Occipital lobe (tissue), 3 donors: ENCODE measurements at places on chromosomes 5 and 9.

- no peak for DNase-seq
Measured at GRCh38 chr9:74348777-74349176, 148.4 kb upstream of the RORB start.

DNA sequence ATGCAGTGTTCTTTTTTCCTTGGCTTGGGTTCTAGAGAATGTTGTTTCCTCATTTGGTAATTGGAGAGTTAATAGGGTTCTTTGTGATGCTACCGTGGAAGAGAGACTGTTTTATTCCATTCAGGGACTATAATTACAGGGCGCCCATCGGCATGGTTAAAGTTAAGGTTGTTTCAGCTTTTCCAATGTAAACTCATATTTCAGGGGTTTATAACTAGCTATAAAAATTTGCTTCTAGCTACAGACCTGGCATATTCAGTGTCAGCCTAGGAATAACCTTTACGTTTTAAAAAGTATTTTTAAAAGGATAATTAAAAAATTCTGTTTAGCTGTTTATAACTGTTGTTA, 99.1 kb downstream of the AOPEP start:
- no peak for DNase-seq

- DNase-seq: no peak
Measured at GRCh38 chr5:158511454-158511853, 588.3 kb downstream of the EBF1 start.

DNA sequence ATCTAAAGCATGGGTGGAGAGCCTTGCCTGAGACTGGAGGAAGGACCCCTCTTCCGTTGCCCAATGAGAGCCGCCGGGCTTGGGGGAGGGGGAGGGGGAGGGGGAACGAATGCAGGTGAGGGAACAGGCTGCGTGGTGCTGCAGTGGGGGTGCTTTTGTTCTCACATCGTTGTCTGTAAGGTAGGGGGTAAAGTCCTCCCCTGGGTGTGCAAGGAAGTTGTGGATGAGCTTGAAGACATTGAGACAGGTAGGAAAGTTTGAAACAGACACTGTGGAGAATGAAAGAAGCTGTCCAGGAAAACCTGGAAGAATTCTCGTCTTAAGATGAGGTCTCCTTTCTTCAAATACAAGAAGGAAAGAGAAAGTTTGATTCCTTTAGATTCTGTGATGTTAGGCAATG, 94.1 kb upstream of the LIFR start:
- DNase-seq: no peak

- DNase-seq: no peak
Measured at GRCh38 chr9:125525921-125526631, 180.9 kb downstream of the MAPKAP1 start.

DNA sequence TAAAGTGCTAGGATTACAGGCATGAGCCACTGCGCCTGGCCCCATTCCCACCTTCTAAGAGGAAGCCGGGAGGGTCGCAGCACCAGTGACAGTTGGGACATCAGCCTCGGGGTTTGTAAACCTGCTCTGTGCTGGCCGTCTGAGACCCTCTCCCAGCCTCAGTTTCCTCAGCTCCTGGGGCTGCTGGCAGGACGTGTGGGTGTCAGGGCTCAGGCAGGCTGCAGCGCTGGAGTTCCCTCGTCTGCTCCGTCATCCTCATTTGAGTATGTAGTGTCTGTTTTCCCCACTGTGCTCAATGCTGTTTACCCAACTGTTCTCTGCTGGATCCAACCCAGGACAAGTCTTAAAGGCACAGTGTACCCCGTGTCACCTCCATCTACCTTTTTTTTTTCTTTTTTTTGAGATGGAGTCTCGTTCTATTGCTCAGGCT, 2.0 kb upstream of the NINJ1 start:
- DNase-seq: no peak

- no peak for DNase-seq
Measured at GRCh38 chr5:91016954-91017700, 366.0 kb downstream of the ARRDC3 start.

GRCh38 chr5:180625125-180625790, 24.1 kb downstream of the FLT4 start:
- DNase-seq: no peak

DNA sequence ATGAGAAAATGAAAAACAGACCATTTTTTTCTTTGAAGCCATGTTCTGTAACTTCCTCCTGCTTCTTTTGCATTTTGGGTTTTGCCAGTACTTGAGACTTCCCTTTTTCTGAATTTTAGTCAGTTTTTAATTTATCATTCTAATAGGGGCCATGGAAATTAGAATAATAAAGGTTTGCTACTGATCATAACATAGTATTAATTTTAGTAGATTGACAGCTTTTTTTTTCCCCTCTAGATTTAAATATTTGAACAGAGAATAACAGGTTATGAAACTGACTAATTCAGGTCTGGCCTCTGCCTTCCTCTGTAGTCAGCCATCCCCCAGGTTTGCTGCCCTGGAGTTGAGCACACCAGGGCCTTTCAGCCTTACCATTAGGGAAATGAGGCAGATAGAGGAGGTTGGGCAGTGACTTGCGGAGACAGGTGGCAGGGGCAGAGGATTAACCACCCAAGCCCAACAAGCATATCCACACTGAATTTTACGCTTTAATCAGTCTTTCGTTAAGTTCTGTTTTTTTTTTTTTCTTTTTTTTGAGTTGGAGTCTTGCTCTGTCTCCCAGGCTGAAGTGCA, 80.1 kb upstream of the TNFAIP8 start:
- DNase-seq: no peak

DNA sequence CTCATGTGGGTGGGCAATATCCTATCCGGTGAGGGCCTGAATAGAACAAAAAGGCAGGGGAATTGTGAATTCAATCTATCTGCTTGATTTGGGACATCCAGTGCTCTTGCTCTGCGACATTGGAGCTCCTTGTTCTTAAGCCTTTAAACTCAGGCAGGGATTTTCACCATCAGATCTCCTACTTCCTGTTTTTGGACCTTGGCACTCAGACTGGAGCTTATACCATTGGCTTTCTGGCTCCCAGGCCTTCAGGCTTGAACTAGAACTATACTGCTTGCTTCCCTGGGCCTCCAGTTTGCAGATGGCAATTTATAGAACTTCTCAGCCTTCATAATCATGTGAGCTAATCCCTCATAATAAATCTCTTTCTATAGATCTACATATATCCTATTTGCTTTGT, 134.3 kb upstream of the CLINT1 start:
- DNase-seq: no peak

GRCh38 chr5:8919096-8919495, 626.8 kb downstream of the SEMA5A start:
- DNase-seq: no peak

DNA sequence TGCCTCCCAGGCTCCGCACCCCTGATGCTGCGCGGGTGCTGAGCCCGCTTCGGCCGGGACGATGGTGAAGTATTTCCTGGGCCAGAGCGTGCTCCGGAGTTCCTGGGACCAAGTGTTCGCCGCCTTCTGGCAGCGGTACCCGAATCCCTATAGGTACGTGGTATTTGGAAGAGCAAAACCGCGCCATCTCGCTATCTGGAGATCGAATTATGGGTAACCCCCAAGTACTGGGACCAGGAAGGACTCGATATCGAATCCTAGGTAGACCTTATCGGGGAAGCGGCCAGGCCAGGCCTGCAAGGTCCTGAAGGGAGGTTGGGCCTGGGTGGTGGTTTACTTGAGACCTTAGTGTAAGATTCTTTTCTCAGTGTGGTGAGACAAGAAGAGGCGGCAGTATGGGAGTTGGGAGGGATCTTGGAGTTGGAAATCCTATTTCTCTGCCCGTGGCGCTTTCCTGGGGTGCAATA, 359 bp downstream of the PRELID1 start:
- no peak for DNase-seq

DNA sequence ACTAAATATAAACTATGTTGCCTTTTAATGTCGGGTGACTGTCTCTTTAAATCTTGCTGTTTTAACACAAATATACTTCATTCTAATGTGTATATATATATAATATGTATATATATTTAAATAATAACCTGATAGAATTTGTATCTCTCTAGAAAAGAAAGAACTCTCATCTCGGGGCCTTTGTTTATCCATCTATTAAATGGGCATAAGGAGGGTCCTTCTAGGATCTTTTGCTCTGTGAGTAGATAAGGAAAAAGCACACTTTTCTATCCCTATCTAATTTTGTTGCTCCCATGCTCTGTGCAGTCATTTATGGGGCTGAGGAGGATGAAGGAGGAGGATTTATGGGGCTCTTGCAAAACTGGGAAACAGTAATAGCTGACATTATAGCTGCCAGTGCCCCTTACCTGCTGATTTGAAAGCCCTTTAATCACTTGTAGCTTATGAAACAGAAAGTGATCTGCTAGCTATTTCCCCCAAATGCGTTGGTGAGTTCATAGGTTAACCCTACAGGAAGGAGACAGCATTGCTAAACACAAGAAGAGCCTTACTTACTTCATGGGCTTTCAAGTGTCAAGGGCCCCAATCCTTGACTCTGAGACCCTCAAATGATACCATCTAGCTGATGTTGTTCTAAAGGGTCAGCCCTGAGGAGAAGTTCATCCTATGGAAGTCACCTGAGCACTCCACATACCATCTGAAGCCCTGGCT, 5.8 kb upstream of the PPARGC1B start:
- no peak for DNase-seq

DNA sequence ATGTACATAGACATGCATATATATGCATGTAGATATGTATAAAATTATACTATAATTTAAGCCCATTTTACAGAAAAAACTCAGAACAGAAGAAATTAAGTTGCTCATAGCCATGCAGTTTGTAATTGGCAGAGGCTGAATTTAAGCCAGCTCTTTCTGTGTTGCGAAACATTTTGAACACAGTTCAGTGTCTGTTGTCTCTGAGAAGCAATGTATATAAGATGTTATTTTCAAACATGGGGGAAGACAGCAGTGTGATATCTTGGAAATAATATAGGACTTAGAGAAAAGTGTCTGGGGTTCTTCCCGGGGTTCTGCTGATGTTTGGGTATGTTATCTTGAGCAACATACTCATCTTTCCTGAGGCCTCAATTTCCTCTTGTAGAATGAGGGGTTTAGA, 37.6 kb downstream of the SVEP1 start:
- DNase-seq: no peak

GRCh38 chr9:123715258-123715657, 214.7 kb downstream of the DENND1A start:
- DNase-seq: no peak

- DNase-seq: no peak
Measured at GRCh38 chr5:13843175-13843846, 101.2 kb downstream of the DNAH5 start.

DNA sequence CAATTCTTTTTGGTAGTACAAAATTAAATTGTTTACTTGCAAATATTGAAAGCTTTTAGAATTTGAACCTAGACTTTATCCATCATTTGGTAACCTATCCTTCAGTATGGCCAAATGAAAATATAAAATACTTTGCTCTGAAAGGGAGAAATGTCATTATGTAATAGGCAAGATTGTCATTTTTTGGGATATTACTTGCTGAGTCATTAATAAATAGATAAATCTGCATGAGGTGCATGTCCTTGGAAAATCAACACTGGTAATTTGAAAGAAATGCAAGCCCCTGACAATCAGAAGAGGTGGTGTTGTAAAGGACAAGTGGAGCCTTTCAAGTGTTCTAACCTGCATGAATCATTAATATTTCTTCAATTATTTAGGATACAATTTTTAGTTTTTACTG, 231.8 kb upstream of the CCNG1 start:
- no peak for DNase-seq

- DNase-seq: no peak
Measured at GRCh38 chr9:18865542-18865941, 167.5 kb downstream of the SAXO1 start.

DNA sequence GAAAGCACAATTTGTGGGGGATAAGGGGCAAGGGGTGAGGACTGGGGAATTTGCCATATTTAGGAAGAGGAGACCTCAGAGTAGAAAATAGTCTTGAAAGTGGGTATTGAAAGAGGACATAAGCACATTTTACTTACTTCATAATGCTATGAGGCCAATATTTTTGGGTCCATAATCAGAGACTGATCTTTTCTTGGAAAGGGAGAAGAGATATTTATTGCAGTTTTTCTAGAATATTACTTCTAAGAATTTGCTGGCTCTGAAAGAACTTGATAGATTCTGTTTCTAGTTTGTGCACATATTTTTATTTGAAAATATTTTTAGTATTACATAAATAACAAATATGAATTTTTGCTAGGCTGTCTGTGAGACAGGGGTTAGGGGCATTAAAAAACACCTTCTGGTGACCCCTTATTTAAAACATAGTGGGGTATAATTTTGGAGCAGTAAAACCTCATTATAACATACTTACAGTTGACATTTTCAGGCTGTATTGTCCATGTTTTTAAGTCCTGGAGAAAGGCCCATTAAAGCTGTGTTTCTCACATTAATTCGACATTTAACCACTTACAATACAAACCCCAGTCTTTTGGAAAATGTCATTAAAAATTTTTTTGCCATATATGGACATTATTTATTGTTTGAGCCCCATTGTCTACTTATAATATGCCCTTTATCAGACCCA, 118.9 kb upstream of the NFIB start:
- no peak for DNase-seq

- no peak for DNase-seq
Measured at GRCh38 chr9:68740561-68740960, 35.5 kb downstream of the PIP5K1B start.

DNA sequence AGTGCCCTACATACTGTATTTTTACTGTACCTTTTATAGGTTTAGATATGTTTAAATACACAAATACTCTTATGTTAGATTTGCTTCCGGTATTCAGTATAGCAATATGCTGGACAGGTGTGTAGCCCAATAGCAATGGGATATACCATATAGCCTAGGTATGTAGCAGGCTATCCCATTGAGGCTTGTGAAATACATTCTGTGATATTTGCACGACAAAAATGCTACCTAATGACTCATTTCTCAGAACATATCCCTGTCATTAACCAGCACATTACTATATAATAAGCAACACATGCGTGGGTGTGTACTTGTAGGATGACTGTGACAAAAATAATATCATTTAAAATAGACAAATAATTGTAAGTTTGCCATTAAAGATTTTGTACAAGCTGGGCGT, 208.8 kb downstream of the MRPS30 start:
- no peak for DNase-seq

- DNase-seq: no peak
Measured at GRCh38 chr5:84249918-84250630, 134.6 kb downstream of the EDIL3 start.

DNA sequence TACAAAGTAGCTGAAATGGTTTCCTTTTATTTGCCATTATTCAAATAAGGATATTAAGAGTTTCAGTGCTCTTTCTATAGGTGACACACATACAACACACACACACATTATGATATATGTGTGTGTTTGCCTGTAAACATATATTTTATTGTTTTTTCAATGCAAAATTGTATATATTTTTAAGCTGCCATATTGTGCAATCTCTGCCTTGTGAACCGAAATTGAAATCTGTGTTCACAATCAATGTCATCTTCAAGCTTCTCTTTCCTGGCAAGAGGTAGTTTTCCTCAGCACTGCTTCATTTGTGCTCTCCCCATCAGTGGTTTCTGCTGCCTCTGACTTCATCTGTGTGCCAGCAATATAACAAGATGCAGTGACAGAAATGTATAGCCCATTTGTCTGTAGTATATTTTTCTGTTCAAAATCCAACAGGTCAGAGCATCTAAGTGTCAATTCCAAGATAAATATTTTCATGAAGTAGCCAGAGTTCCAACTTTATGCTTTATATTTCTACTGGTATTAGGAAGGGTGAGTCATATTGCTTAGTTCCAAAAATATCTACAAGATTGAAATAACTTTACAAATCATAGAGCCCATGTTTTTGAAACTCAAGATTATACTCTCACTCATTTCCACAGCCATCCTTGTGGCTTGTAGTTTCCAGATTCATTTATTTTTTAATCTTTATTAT, 1704.8 kb upstream of the CDH9 start:
- DNase-seq: no peak

- DNase-seq: no peak
Measured at GRCh38 chr9:93931905-93932304, 23.2 kb downstream of the BARX1 start.

- DNase-seq: no peak
Measured at GRCh38 chr9:126481862-126482261, 131.9 kb upstream of the LMX1B start.
